ENCODE measurements at places on chromosomes 12 and 14. TPM values are rescaled to one million over a fixed set of nuclear protein-coding genes. Genes with fewer than 3 reads are reported as not detected.

- DNase-seq, result no peak
Measured at GRCh38 chr12:46461907-46462640, 89.5 kb upstream of the SLC38A2 start.

Gene REP15
- not detected for total RNA-seq

GRCh38 chr12:6708960-6709394 is 8.4 kb upstream of the PIANP start:
- peak; percentile 7 for DNase-seq

DNA sequence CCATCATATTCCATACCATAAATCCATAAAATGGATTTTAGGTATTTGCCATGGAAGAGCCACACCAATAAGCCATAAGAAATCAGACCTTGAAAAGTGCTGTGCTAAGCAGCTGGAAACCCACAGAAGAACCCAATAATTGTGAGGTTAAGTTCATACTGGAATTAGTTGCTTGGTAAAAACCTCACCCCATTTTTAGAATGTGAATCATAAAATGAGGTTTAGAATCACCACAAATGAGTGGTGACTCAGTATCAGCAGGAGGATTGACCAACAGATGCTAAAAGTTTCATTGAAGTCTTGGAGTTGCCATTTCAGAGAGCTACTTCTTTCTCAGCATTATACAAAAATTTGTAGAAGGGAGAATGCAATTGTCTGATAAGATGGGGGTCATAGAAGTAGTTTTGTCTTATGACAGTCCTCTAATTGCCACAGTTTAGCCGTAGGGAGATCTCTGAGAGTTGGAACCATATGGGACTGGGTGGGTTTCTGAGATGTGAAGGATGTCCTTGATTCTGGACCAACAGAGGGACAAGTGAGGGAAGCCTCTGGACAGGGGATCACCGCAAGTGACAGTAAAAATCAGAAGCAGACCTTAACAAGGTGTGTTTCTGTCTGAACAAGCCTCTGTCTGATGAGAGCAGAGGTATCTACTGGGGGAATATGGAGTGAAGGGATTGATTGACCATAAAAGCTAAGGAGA is 1.4 kb upstream of the STON2 start:
- no peak for DNase-seq

Gene OAS2
- 46.6 TPM for total RNA-seq

GRCh38 chr14:54567224-54567638 is 303 bp downstream of the SAMD4A start:
- no peak for DNase-seq

- DNase-seq, result no peak
Measured at GRCh38 chr14:101810897-101811621, 49.5 kb downstream of the PPP2R5C start.

- no peak for DNase-seq
Measured at GRCh38 chr14:21352587-21352986, 31.2 kb downstream of the SUPT16H start.

GRCh38 chr14:29161593-29161992 is 395.0 kb downstream of the FOXG1 start:
- no peak for DNase-seq

Gene NINJ2
- total RNA-seq, result 4.2 TPM

DNA sequence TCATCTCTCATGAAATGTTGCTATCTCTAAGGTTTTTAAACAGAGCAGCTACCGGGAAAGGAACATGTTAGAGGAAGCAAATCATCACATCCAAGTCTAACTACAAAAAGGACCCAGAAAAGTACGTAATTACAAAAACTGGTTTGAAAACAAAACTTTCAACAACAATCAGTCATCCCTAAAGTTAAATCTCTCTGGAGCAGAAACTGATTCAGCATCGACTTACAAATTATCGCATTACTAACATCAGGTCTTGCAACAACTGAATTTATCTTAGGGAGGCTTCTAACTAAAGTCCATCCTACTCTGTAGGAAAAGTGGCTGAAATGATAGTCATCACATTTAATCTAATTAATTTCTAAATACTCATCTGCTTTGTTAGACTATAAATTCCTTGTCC is 137.0 kb downstream of the MED13L start:
- DNase-seq, result no peak

GRCh38 chr14:101948666-101949216 is 15.6 kb upstream of the DYNC1H1 start:
- DNase-seq, result no peak

DNA sequence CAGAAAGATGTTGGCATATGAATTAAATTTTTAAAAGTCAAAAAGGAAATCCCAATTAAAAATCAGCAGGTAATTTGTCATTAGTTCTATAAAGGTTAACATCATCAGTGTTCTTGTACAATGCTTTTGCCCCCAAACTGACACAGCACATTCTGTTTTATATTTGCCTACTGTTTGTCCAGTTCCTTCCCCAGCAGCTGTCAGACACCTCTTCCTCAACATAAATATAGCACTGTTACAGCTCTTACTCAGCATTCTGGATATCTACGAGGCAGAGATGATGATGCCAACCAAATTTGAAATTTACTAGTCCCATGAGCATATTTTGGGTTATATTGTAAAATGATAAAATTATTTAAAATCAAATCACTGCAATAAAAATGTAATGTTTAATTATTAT is 124.6 kb downstream of the SINHCAF start:
- DNase-seq, result no peak

Gene ATF1
- total RNA-seq, result 50.8 TPM

DNA sequence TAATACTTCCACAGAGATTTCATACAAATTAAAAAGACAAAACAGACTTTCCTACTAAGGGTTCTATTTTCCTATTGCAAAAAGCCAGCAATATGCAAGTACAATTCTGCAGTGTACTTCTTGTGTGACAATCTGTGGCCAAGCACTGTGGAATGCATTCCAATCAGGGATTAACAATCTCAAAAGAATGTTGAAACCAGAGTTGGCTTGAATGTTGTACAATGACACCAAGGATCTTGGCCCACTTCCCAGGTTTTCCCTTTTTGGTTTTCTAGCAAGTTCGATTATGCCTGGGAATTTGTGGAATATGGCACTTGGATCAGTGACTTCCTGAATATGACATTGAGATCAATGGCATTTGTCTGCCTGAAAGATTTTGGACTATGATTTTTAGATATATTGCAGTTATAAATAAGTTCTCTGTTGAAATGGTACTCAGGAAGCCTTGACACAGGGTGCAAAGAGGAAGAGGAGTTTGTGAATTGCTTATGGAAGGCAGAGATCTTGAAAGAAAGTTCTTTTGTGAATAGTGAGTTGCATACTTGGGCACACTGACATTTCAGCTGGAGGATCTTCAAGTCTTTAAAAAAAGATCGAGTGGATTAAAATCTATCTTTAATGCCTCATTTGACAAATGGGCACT is 81.4 kb upstream of the FERMT2 start:
- DNase-seq, result no peak

DNA sequence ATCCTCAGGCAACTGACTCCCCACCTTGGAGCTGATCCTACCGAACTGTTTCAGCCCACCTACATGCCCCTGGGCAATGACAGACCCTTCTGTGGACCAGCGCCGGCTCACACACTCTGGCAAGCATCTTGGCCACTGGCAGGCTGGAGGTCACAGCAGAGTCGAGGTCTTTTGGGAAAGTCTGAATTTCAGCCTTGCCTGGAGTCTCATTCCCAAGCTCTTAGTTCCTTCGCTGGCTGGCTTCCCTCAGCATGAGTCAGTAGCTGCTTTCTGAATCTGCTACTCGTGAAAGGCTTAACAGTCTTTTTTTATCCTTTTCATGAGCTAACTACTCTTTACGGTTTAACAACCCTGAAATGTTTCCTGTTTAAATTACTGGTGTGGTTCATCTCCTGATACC is 44.5 kb downstream of the ASCL4 start:
- no peak for DNase-seq

GRCh38 chr12:19440019-19440858 is 947 bp downstream of the AEBP2 start:
- peak; percentile 53 for DNase-seq

Gene SNRPF
- 49.2 TPM for total RNA-seq

GRCh38 chr14:61334197-61334701 is 12.9 kb downstream of the PRKCH start:
- DNase-seq, result no peak

Gene TXNDC16
- total RNA-seq, result 4.6 TPM

- DNase-seq, result no peak
Measured at GRCh38 chr12:82866227-82866775, 179.6 kb downstream of the TMTC2 start.

Gene CDK4
- 268 TPM for total RNA-seq

GRCh38 chr12:10130042-10130441 is at the start of gene CLEC7A:
CLEC7A (minus strand) TSS chr12:10130199; CDS start chr12:10130082, 117 bp downstream.
- DNase-seq, result no peak

DNA sequence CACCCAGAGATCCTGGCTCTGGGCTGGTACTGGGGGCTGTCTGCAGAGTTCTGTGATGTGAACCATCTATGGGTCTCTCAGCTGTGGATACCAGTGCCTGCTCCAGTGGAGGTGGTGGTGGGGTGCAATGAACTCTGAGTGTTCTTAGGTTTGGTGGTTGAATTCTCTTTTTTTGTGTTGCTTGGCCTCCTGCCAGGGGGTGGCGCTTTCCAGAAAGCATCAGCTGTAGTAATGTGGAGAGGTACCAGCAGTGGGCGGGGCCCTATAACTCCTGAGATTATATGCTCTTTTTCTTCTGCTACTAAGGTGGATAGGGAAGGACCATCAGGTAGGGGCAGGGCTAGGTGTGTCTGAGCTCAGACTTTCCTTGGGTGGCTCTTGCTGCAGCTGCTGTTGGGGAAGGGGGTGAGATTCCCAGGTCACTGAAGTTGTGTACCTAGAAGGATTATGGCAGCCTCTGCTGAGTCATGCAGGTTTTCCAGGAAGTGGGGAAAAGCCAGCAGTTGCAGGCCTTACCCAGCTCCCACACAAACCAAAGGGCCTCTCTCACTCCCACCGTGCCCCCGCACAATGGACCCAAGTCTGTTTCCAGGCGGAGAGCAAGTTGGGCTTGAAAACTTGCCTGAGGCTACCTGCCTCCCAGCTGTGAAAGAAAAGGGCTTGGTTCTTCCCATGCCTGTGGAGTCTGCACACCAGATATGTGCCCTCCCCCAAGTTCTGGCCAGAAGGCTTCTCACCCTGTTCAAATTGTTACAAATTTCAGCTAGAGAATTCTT is 18.6 kb downstream of the CCER1 start:
- no peak for DNase-seq

Gene PROX2
- total RNA-seq, result 0.33 TPM

- DNase-seq, result no peak
Measured at GRCh38 chr14:97061198-97061597, 264.0 kb downstream of the VRK1 start.

GRCh38 chr12:131766382-131767107 is 55.7 kb downstream of the SFSWAP start:
- DNase-seq, result no peak

- DNase-seq, result no peak
Measured at GRCh38 chr14:37399517-37399916, 195.5 kb downstream of the FOXA1 start.

GRCh38 chr14:90341784-90342183 is 10.0 kb upstream of the NRDE2 start:
- DNase-seq, result no peak

Gene SPIC
- total RNA-seq, result not detected

- no peak for DNase-seq
Measured at GRCh38 chr12:105713606-105714305, 383.3 kb downstream of the C12orf75 start.

Gene TMPRSS12
- not detected for total RNA-seq

Gene IFNG-AS1
- 1.6 TPM for total RNA-seq

- no peak for DNase-seq
Measured at GRCh38 chr14:103195828-103196615, 72.8 kb downstream of the TNFAIP2 start.

DNA sequence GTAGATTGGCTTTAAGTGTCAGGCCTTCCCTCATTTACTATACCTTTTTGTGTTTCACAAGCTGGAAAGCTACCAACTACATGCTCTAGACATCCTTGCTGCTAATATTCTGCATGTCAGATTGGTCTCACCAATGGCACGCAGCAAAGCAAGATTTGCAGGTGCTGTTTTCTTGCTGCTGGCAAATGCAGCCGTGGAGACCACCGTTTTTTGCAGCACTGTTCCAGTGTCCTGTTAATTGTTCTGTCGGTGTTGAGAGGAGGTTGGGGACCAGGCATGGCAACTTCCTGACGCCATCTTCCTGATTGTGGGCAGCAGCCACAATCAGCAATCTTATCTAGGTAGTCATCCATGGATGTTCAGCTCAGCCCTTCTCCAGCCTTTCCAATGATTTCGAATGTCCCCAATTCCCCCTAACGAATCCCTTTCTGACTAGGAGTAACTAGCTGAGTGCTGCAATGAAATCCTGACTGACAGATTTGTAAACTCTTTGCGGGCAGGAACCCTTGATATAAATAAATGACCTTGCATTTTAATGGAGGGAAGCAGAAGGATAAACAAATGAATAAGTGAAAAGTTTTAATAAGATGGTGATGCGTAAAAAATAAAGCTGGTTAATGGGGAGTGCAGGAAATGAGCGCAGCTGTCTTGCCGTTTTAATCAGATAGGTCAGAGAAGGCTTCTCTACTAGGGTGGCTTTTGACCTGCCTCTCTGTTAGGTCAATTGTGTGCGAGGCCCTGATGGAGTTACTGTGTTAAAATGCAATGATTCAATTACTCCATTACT is 574 bp upstream of the CRADD start:
- DNase-seq, result no peak

- no peak for DNase-seq
Measured at GRCh38 chr12:75623631-75624154, 112.3 kb upstream of the KRR1 start.

Gene KRT72
- total RNA-seq, result not detected

Gene TMEM132C
- not detected for total RNA-seq

DNA sequence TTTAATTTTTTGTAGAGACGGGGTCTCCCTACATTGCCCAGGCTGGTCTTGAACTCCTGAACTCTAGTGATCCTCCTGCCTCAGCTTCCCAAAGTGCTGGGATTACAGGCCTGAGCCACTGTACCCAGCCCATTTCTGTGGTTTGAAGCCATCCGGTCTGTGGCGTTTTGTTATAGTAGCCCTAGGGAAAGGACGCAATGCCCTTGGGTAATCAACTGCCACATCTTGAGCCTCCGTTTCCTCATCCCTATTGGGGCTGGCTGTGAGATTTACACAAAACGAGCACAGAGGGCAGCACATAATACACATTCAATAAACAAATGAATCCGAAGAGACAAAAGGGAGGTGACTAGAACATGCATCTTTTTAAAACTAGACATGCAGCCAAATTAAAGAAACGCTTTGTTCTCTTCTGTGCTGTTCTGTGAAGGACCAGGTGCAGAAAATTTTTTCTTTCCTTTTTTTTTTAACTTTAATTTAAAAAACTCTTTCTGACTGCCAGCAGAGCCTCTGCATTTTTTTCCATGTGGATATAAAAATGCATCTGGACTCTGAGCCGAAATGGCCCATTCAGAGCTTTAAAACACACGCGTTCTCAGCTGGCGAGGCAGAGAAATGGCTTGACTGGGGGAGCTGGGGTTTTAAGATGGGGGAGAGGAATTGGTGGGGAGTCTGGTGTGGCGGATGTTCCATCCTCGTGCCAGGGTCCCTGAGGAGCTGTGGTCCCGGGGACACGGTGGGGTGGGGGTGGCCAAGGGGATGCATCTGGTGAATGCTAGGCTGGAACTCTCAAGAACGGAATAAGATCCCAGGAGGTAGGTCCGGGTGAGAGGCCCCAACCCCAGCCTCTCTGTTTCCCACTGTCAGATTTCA is 119.0 kb downstream of the RBM19 start:
- no peak for DNase-seq

Gene NRXN3
- not detected for total RNA-seq
